Frontal cortex (tissue), 4 donors: ENCODE measurements at places on chromosomes 6 and 20.

- DNase-seq: no peak
Observed at GRCh38 chr20:21397341-21398108, at the start of gene NKX2-4. Gene NKX2-4 (minus strand): TSS chr20:21397526. CDS start chr20:21397399, 127 bp downstream.

DNA sequence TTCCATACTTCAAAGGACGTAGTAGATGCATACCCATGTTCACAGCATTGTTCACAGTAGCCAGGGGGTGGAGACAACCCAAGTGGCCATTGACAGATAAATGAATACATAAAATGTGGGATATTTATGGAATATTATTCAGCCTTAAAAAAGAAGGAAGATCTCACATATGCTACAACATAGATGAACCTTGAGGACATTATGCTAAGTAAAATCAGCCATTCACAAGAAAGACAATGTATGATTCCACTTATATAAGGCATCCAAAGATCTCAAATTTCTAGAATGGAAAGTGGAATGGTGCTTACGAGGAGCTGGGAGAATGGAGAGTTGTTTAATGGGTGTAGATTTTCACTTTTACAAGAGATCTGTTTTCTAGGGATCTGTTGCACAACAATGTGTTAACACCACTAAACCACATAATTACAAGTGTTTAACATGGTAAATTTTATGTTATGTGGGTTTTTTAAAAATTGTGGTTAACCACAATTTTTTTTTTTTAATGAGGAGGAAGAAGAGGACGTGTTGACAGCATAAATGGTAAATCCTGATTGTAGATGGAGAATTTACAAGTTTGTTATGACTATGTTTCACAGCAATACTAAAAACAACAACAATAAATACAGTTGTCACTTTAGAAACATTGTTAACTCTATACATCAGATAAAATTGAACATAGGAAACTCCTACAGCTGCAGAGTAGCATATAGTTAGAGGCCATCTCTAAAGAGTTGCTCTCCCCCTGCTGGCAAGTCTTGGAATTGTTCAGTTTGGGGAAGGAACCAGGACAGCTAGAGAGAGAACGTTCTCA, 41.6 kb downstream of the CCN2 start:
- peak; percentile 45 for DNase-seq

DNA sequence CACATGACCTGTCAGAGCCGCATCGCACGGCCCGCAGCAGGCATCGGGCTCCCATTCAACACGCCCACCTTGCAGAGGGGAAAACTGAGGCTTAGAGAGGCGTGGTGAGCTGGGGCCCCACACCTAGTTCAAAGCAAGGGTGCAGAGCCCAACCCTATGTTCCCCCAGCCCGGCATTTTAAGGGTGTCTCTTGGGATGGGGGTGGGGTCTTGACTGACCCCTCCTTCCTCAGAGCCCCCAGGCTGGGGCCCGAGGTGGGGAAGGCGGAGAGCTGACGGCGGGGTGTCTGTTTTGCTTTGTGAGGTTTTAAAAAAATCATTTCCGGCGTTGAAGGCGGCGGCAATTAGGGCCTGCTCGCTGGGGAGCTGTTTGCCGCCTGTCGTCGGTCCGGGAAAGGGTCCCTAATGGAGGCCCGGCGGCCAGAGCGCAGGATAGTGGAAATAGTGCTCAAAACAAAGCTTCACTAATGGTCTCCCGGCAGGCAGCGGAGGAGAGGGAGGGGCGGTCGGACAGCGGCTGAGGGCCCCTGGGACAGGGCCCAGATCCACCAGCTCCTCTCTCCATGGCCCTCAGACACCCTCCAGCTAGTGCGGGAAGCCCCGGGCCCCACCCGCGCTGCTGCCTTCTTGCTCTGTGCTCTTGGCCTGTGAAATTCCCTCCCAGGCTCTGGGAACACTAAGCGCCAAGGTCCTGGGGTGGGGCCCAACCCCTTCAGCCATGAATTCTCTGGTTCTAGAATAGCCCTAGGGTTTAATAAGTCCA, 11.9 kb downstream of the VSTM2L start:
- DNase-seq: no peak

DNA sequence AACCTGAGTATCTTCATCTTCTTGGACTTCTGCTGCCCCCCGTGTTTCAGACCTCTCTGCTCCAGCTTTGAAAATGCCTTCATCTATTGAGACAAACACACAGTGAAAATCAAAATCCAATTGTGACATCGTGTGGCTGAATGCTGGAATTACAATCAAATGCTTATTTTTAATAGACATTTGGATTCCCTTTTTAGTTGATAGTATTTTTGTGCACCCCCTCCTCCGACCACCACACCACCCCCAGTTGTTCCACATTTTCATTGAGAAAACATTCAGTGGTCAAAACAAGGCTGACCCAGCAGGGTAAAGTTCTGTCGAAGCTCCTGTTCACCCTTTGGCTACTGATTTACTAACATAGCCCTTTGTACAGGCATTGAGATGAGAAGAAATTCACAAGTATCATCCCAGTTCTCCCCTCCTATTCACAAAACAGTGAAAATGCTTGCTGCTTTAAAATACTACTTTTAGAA, 79.0 kb downstream of the NRSN1 start:
- peak; percentile 19 for DNase-seq
